ENCODE measurements at places on chromosomes 3 and 15. TPM values are rescaled to one million over a fixed set of nuclear protein-coding genes. Genes with fewer than 3 reads are reported as not detected.

DNA sequence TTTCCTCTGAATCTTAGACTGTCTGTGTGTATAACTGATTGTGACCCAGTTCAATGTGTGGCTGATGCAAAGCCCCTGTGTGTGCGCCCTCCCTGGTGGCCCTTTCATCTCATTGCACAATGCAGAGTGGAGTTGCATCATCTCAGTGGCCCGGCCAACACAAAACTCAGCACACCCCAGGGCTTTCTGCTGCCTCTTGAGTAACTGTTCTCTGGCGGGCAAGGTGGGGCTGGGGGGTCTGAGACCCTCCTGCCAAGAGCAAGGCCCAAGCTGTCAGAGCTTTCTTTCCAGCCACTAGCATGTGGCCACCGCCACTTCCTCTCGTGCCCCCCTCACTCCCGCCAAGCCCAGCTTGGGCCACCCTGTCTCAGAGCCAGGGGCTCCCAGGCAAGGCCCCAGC lies 80.7 kb upstream of the ALDH1L1 start:
- DNase-seq = peak; percentile 18

DNA sequence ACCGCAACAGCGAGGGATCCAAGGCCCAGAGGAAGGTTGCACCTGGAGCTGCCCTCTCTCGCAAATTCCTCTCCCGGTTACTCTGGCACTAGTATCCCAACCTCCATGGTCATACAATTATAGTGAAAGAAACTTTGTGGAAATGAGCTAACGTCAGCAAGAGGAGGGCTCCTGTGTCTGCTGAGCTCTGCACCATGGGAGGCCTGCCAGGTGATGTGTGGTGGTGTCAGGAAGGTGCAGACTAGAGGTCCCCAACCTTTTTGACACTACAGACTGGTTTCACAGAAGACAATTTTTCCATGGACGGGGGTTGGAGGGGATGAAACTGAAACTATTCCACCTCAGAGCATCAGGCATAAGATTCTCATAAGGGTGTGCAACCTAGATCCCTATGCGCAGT lies 13.2 kb upstream of the IQCF6 start:
- no peak for DNase-seq

DNA sequence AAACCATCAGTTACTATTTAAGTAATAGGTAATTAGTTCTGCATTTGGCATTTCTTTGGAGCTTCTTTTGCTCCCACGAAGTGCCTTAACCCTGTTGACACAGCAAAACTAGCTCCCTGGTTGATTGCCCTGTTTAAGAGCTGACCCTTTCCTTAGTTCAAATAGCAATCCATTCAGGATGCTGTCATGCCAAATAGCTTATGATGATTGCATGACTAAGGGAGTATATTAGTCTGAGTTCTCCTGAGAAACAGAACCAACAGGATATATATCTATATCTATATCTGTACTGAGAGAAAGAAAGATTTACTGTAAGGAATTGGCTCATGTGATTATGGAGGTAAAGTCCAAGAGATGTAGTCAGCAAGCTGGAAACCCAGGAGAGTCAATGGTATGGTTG lies 50.3 kb upstream of the SPRED1 start:
- DNase-seq = no peak

DNA sequence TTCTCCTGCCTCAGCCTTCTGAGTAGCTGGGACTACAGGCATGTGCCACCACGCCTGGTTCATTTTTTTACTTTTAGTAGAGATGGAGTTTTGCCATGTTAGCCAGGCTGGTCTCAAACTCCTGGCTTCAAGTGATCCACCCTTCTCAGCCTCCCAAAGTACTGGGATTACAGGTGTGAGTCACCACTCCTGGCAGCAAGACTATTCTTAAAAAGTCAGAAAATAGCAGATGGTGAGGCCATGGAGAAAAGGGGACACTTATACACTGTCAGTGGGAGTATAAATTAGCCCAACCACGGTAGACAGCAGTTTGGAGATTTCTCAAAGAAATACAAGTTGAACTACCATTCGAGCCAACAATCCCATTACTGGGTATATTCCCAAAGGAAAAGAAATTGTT lies 603.3 kb upstream of the TBL1XR1 start:
- DNase-seq = no peak

TTC23 gene
- 2.8 TPM for total RNA-seq

CCDC39 gene
- not detected for total RNA-seq

SLC2A2 gene
- total RNA-seq = not detected

CACNA1D gene
- total RNA-seq = 0.24 TPM

NPAP1 gene
- not detected for total RNA-seq

GRCh38 chr3:32404714-32405113 lies 13.1 kb downstream of the CMTM7 start:
- no peak for DNase-seq

- DNase-seq = peak; percentile 3
Measured at GRCh38 chr3:38556640-38557358, 60.7 kb downstream of the EXOG start.

RBP2 gene
- not detected for total RNA-seq

DNA sequence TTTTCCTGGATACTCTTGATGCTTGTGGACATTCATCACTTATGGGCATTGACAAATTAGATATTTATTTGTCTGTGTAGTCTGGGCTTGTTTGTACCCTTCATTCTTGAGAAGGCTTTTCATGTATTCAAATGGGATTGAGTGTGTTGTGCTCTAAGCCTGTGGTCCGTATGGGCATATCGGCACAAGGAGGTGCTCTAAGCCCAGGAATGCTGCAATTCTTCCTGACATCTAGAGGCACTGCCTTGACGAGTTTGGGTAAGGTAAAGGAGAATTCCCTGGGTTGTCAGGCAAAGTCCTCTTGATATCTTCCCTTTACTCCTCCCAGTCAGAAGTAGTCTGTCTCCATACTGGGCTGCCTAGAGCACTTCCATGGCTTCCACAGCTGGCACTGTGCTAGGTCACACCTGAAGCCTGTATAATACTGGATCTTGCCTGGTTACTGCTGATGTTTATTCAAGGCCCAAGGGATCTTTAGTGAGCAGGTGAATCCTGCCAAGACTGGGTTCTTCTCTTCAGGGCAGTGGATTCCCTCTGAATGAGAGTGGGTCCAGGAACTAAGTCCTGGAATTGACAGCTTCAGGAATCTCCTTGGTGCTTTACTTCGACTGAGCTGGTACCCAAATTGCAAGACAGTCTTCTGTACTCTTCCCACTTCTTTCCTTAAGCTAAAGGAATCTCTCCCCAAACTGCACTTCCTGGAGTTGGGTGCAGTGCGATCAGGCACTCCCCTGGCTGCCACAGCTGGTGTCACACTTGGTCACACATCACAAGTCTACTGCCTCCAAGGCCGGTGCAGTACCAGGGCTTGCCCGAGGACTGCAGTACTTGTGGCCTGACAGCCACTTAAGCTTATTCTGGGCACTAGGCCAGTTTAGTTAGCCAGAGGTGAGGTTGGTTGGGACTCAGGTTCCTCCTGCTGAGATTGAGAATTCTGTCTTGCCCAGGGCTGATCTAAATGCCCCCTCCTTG lies 46.0 kb downstream of the GALK2 start:
- no peak for DNase-seq

RPL39L gene
- total RNA-seq = 25.2 TPM

GOLGA8T gene
- 0.19 TPM for total RNA-seq

DNA sequence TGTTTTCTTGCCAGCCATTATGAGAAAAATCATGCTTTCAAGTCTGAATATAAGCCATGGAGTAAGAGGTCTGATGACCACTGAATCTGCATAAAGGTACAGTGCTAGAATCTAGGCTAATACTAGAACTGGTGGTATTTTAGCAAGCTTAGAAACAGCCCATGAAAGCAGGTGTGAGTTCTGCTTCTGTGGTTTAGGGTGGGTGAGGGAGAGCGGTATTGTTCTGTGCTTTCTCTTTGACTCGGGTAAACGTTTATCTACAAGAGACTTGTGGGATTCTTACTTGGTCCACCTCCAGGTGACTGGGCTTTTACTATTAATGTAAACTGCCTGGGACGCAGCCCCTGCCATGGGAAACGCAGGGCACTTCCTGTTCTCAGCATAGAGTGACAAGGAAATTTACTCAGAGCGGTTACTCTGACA lies 55.2 kb downstream of the PGPEP1L start:
- DNase-seq = peak; percentile 55

GRCh38 chr3:129282727-129283327 lies 4.2 kb downstream of the HMCES start:
- DNase-seq = peak; percentile 35

GRCh38 chr3:182636646-182637045 lies 156.7 kb upstream of the ATP11B start:
- DNase-seq = no peak

HTR3E gene
- not detected for total RNA-seq

PIERCE2 gene
- total RNA-seq = not detected

DNA sequence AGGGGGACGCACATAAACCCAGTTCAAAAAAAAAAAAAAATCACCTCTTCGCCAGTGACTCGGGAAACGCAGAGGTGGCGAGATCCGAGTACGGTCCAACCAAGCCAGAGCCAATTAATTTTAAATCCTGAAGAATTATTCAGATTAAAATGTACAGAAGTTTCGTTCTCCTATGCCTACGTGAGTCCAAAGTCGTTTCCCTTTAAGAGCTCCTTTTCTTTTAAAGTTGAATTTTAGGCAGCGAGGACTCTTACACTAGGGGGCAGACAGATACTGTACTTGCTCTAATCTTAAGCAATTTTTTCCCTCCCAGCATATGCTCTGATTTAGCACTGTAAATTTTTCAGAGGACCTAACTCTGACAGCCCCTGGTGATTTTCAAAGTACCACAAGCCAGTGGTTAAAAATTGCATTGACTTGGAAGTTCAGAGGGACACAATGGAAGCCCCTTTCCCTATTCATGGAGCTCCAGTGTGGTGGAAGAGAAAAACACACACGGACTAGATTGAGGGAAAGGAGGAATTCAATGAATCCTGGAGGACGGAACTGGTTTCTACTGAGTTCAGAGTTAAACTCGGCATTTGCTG lies 3.3 kb upstream of the NR2F2 start:
- DNase-seq = no peak

DNA sequence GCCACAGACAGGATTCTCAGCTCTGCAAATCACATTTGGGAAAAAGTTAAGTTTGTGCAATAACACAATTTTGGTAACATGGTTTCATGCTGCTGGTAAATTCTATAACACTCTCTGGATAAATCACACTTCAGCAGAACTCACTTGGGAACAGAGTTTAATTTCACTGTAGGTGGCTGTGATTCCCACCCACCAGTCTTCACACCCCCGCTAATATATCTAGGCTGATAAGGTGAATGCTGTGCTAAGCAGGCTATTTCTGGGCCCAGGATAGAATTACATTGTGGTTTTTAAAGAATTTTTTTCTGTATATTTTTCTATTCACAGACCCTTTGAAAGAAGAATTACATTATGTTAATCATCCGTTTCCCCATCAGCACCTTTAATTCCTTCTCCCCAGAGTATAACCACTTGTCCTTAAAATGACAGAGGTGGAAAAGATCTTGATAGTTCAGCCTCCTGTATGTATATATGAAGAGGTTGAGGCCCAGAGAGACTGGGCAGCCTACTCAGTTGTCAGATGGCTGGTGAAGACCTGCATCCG lies 22.9 kb downstream of the MAP2K1 start:
- DNase-seq = no peak

FRMD4B gene
- 32.8 TPM for total RNA-seq

GP9 gene
- not detected for total RNA-seq

DNA sequence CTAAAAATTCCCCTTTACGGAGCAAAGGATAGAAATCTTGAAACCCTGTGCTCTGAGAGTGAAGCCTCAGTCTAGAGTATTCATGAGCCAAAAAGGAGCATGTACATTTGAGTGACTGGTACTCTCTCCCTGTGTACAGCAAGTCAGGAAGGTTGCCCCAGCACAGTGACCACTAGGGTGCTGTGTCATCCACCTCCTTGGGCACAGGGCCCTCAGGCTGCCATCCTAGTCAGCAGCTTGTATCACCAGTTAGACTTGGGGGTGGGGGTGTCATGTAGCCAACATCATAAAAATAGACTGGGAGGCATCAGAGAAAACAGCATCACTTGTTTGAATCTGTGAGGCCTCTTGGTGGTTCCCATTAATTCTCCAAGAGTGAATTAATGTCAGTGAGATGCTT lies 12.0 kb downstream of the NME9 start:
- no peak for DNase-seq

- peak; percentile 67 for DNase-seq
Measured at GRCh38 chr15:40873694-40874561, at the start of gene RHOV. TSS of gene RHOV (minus strand) at chr15:40874234. CDS start at chr15:40874139, 95 bp downstream.

GRCh38 chr3:116238846-116239565 lies 206.3 kb downstream of the LSAMP start:
- no peak for DNase-seq

UACA gene
- 4.1 TPM for total RNA-seq

DNA sequence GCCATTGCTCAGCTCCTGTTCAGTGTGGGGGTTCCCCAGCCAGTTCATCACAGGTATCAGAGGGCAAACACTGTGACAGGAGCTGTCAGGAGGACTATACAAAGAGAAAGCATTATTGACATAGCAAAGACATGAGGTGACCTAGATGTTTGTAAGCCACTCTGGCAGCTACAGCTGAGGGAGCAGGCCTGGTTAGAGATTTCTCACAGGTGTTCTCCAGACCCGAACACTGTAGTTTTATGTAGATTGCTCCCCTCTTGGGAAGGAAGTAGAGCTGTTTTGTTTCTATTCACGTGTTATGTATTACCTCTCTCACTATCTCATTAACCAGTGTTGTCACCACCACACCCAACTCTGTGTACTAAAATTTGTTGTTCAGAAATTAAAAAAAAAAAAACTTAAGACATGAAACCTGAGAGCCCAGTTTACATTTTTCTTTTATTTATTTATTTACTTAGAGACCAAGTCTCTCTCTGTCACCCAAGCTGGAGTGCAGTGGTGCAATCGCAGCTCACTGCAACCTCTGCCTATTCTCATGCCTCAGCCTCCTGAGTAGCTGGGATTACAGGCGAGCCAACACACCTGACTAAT lies 123.7 kb downstream of the RBPMS2 start:
- DNase-seq = peak; percentile 57

GRCh38 chr15:71337197-71337845 lies 222.1 kb downstream of the THSD4 start:
- no peak for DNase-seq

All from activated CD4-positive, alpha-beta memory T cell treated with anti-CD3 and anti-CD28 coated beads for 36 hours (primary cell).